A172 (cell line): ENCODE measurements at places on chromosomes 1 and 21.
A peak's percentile ranks its signal among the peaks of the same experiment; 100 is the strongest.

DNA sequence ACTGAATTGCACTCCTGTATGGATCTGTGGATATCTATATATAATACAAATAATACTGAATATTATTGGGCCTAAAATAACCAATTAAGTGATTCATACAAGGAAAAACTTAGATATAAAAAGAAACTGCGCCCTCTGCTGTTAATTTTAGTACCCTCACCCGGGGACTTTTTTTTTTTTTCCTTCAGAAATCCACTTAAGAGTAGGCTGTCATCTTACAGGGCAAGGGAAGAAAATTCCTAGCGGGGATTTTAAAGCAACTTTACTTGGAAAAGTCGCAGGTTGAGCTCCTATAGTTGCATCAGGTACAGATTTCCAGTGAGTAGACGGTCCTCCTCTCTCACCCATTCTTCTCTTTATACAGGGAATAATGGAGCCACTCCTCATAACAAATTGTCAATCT, 1.3 kb downstream of the NTNG1 start:
- peak; percentile 20 for DNase-seq

- DNase-seq: no peak
These were observed 10.5 kb upstream of the ARF1 start for GRCh38 chr1:228071839-228072657.

DNA sequence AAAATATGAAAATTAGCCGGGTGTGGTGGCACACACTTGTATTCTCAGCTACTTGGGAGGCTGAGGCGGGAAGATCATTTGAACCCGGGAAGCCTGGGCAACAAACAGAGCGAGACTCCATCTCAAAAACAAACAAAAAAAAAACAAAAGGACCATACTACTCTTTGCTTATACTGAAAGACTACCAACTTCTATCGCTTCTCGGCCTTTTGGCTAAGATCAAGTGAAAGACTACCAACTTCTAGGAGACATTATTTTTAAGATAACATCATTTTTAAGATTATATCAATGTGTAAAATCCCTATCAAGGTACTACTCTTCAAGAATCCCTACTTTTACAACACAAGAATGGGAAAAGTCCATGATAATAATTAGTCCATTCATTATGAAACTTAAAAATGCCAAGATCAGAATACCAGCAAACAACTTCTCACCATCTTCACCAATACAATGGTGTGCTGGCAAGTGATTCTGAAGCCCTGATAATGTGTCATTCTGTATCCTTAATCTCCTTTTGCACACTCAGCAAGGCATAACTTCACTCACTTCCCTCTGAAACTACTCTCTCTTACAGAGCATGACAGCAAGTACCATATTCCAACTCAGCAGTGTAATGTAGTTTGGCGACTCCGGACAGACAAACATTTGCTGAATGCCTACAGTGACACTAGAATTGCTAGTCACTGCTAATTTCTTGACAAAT, 1.7 kb downstream of the PTP4A2 start:
- DNase-seq: no peak

DNA sequence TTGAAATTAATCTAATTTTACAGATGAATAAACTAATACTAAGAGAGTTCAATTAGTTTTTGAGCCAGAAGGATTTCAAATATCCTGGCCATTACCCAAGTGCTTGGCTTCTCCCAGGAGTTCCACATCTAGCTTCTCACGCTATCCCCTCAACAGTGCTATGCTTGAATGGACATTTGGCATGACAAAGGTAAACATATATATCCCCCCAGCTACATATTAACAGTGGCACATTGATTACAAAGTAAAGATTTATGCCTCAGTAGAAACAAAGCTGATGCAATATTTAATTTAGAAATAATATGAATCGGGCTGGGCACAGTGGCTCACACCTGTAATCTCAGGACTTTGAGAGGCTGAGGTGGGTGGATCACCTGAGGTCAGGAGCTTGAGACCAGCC, 434.6 kb upstream of the PRMT6 start:
- no peak for DNase-seq

- no peak for DNase-seq
These were observed 72.5 kb downstream of the NTMT2 start for GRCh38 chr1:170218257-170218650.

DNA sequence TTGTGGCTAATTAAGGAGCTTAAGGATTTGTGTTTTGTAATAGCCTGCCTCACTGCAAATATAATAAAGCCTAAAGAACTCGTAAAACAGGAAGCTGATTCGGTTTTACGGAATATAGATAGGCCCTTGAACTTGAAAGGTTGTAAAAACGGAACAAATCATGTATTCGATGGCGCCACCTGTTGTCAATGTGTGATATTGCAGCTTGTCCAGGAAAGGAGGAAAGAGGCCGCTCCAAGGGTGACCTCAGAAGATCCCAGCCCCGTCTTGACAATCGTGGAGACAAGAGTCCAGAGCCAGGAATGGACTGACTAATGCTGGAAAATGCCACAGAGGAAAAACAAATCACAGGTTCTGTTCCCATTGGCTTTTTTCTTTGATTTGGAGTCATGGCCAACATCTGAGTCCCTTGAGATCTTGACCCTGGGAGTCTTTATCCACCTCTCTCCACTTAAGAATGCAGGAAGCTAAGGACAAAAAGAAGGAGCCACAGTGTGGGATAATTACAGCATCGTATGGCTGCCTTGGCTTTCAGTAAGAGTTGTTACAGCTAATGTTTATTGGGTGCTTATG, 7.0 kb upstream of the IGSF21 start:
- DNase-seq: peak; percentile 36

GRCh38 chr1:38872401-38873026, 634 bp downstream of the MYCBP start:
- DNase-seq: no peak
